ENCODE measurements at places on chromosomes 11 and 22. TPM values are rescaled to one million over a fixed set of nuclear protein-coding genes. Genes with fewer than 3 reads are reported as not detected.

Gene SLC17A6
- total RNA-seq: not detected

Gene NEFH
- 0.16 TPM for total RNA-seq

Gene GP1BB
- total RNA-seq: 0.64 TPM

Gene SMIM35
- not detected for total RNA-seq

Gene TENM4
- total RNA-seq: 0.05 TPM

Gene TRIM48
- not detected for total RNA-seq

Gene PKP3
- 38.3 TPM for total RNA-seq

Gene RPS6KB2
- 47.0 TPM for total RNA-seq

Gene TMPRSS5
- total RNA-seq: 0.08 TPM

Gene ME3
- 15.8 TPM for total RNA-seq

Gene OR5P2
- not detected for total RNA-seq

Gene P2RY6
- total RNA-seq: 6.2 TPM

Gene INPP5J
- 0.54 TPM for total RNA-seq

Gene OR2D3
- not detected for total RNA-seq

Gene TRPC6
- 1.2 TPM for total RNA-seq

Gene C22orf31
- total RNA-seq: not detected

Gene CDON
- 2.5 TPM for total RNA-seq

Gene OR4C15
- total RNA-seq: not detected

Gene NPTXR
- total RNA-seq: 8.9 TPM

Gene KRTAP5-1
- total RNA-seq: not detected

Gene IL18BP
- 3.5 TPM for total RNA-seq

Gene C11orf16
- total RNA-seq: not detected

Gene CHRDL2
- total RNA-seq: 4.6 TPM
